ENCODE measurements at places on chromosomes 1 and 21. TPM values are rescaled to one million over a fixed set of nuclear protein-coding genes. Genes with fewer than 3 reads are reported as not detected.

DNA sequence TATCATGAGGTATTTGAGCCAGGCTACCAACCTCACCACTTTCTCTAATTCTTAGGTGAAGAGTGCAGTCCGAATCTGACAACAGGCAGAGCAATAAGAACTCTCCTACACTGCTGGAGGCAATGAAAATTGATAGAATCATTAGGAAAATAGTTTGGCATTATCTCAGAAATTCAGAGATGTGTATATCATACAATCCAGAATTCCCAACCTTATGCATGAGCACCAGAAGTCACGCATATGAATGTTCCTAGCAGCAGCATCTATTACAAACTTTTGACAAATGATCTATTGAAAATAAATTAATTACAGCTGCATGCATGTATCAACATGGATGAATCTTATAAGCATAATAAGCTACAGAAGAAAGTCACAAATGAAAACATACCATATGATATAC lies 176.9 kb upstream of the CAMK1G start:
- no peak for DNase-seq

- no peak for DNase-seq
Measured at GRCh38 chr1:46464013-46464548, 25.6 kb upstream of the DMBX1 start.

The HSD3B2 gene
- 0.66 TPM for total RNA-seq

DNA sequence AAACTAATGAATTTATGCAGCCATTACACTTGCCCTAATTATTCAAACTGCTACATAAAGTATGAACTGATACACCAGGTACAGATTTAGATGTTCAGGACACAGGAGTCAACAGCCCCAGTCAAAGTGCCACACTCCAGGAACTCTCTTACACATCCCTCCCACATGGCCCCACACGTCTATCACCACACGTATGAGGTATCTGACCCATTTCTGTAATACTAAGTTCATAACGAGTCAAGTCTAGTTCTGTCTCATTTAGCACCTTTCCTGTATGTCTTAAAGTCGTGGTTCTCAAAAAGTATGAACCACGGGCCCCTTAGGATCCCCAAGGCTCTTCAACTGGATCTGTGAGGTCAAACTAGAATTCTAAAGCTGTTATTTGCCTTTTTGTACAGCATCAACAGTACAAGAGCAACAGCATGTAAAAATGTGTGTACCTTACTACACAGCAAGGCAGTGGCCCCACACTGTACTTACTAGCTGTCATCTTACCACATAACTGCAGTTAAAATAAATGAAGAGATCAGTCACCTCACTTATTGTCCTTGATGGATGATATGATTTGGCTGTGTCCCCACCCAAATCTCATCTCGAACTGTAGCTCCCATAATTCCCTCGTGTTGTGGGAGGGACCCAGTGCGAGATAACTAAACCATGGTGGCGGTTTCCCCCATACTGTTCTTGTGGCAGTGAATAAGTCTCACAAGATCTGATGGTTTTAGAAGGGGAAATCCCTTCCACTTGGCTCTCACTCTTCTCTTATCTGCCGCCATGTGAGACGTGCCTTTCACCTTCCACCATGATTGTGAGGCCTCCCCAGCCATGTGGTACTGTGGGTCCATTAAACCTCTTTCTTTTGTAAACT lies 42.6 kb downstream of the SIPA1L2 start:
- DNase-seq = no peak

DNA sequence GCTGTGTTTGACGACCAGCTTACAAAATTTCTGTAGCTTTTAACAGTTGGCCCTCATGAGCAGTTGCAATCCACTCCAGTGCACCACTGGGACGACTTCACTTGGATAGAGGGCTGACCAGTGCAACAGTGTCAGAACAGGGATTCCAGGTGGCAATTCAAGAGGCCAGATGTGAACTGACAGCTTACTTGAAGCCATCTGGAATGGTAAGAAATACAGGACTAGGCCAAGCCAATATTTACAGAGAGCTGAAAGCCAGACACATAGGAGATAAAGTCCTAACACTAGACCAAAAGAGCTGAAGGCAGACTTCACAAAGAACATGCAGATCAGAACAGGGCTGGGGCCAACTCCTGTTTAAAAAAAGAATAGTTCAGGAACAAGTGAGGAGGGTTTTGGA lies 93.5 kb upstream of the NFIA start:
- DNase-seq = no peak

The NUP210L gene
- 0.24 TPM for total RNA-seq

DNA sequence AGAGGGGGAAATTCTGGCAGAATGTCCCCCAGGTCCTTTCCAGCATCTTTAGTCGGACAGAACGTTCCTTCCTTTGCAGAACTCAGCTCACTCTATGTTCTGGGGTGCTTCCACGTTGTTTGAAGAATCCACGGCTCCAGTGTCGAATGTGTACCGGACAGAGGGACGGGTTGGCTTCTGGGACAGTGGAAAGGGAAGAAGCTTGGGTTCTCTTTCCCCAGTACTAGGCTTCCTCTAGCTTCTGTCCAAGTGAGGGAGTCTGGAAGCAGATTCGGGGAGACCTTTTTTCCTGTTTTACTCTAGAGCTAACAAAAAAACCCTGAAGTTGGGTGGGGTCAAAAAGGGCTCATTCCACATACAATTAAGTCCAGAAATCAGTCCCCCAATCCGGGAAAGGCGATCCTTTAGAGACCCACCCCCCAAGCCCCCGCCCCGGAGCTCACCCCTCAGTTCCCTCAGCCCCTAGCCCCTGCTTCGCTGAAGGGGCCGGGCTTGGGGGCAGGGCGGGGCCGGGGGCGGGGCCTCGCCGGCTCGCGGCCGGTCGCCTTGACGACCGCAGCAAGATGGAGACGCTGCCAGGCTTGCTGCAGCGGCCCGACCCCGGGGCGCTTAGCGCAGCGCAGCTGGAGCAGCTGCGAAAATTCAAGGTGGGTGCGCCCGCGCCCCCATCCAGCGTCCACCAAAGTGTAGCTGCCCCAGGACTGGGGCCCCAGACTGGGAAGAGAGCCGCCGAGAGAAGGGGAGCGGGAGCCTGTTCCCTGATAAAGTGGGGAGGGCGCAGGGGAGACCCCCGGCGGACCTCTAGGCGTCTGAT lies at the start of gene RIIAD1:
RIIAD1 (plus strand) TSS at position 549 of the 814 bp plus-strand sequence; CDS start at position 564, 15 bp downstream.
- no peak for DNase-seq
